Stimulated activated CD8-positive, alpha-beta memory T cell treated with anti-CD3 and anti-CD28 coated beads, Interleukin-7, amount 100 ng/mL, for 1 hour (primary cell): ENCODE measurements at places on chromosomes 7 and 10.

DNA sequence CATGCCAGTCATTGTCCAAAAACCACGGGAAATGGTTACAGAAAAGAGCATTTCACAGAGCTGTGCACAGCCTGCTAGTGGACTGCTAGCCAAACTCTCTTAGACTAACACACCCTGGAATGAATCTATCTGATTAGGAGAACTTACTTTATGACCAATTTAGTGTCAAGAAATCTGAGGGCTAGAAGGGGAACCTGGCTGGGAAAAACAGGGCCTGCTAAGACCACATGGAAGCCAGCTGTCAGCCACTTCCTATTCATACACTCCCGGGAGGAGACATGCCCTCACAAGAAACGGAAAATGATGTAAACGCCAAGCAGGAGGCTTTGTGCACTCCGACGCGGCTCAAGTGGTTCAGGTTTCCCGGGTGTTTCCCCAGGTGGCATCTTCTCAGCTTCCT lies 54.8 kb downstream of the MPP7 start:
- no peak for DNase-seq

- DNase-seq: no peak
Observed at GRCh38 chr7:116167177-116167576, 43.2 kb upstream of the TES start.

DNA sequence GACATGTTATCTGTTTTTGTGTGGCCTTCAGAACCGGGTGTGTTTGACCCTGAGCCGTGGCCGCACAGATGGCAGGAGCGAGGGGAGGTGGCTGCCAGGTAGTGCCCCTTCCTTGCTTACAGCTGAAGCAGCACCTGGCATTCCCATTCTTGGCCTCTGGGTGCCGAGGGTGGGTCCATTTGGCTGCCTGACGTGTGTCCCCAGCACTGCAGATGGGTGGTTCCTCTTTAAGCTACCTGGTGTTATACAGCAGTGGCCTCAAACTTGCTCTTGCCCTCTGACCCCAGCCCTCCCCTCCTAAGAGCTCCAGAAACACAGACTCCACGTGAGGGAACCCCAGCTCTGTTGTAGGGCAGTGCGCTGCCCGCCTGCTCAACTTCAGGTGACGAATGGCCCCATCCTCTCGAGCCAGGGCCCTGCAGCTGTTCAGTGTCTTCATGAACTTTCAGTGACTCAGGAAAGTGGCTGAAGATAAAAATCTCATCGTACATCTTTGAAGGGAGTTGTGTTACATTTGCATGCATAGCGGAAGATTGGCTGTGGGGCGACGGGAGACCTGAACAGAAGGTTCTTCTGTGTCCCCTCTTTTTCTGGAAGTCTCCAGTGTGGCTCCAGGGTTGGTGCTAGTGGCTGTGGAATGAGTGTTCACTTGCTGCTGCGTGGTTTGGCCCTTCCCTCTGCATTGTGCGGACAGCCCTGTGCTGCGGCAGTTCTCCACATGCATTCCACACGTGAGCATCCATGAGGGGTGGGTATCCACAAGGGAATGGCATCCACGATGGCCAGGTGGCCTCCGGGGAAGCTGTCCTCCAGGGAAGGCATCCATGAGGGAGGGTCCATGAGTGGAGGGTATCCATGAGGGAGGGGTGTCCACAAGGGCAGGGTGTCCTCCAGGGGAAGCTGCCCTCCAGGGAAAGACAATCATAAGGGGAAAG lies 91.6 kb downstream of the INPP5A start:
- DNase-seq: no peak

DNA sequence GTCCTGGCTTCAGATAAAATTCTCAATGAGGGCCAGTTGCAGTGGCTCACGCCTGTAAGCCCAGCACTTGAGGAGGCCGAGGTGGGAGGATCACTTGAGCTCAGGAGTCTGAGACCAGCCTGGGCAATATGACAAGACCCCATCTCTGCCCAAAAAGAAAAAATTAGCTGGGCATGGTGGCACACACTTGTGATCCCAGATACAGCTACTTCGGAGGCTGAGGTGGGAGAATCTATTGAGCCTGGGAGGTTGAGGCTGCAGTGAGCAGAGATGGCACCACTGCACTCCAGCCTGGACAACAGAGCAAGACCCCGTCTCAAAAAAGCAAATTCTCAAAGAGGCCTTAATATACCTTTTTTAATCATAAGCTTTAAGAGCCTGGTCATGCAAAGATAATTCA lies 142.9 kb downstream of the CUX1 start:
- no peak for DNase-seq

- no peak for DNase-seq
Observed at GRCh38 chr7:24922099-24922773, 57.7 kb downstream of the OSBPL3 start.

DNA sequence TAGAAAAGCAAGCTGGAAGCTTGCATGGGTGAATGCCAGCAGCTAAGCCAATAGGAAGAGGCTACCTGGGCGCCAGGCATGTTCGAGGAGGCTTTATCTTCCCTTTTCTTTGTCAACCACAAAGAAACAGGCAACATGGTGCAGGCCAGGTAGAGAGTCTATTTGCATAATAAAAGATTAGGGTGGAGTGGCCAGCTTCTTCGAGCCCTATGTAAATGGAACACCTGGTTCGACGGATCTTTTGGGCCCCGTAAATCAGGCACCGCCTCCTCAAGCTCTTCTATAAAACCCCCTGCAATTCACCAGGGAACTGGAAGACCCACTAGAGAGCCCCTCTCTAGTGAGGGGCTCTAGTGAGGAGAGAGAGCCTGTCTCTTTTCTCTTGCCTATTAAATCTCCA lies 1106.2 kb upstream of the CELF2 start:
- DNase-seq: no peak

DNA sequence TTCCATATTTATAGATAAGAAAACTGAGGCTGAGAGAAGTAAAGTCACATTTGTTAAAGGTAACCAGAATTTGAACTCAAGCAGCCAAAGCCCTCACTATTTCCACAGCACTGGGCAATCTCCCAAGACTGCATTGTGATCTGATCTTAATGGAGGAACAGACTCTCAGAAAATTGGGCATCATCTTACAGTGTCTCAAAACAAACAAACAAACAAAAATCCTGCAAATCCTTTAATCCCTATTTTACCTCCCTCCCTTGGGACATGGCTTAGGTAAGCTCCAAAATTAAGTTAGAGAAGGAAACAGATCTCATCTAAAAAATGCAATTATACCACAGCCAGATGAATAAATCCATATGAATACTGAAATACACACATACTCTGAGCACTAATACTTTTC lies 57.5 kb downstream of the FHIP2A start:
- DNase-seq: no peak

- DNase-seq: no peak
Observed at GRCh38 chr7:101924171-101924570, 106.7 kb downstream of the CUX1 start.

DNA sequence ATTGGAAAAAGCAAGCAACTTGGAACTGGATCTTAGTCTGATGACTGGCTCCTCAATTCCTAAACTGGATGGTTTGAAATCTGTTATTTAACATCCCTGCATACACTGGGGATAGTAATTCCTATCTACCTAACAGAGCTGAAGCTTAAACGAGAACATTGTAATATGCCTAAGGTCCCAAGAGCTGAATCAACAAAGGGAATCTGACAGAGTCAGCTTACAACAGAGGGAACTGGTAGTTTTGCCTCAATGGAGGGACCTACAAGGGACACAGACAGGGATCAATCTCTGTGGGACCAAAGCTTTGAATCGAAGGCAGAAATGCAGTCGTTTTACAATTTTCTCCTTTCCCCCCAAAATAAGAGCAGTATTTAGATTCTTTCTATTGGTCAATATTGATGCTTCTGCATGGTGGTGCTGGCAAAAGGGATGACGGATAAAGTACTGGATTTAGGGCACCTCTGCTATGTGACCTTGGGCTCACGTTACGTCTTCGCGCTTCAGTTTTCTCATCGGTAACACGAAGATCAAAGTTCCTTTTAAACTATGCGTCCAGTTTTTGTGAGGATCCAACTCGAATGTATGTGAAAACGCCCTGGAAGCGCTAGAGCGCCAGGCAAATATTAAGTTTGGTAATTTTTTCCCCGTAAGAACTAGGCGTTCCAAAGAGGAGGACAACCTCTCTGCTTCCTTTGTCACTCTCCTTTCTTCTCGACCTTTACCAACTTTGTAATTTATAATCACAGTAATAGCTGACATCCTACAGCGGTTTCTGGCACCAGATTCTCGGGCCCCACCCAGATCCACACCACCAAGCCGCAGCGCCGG lies 1.1 kb downstream of the ACTR1A start:
- DNase-seq: no peak

- DNase-seq: no peak
Observed at GRCh38 chr10:11023009-11023953, 5.6 kb downstream of the CELF2 start.

GRCh38 chr10:86372784-86373239 lies 6.2 kb upstream of the GRID1 start:
- DNase-seq: no peak

DNA sequence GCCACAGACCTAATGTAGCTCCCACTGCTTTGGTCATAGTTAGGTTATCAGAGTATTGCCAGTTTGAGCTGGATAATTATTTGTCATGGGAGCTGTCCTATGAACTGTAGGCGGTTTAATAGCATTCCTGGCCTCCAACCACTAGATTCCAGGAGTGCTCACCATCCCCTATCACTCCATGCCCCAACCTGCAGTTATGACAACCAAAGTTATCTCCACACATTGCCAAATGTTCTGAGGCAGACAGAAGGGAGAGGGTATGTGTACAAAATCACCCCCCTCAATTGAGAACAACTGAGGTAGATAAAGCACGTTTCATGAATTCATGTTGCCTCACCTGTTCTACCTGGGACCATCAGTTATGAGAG lies 119.0 kb upstream of the CACUL1 start:
- no peak for DNase-seq

DNA sequence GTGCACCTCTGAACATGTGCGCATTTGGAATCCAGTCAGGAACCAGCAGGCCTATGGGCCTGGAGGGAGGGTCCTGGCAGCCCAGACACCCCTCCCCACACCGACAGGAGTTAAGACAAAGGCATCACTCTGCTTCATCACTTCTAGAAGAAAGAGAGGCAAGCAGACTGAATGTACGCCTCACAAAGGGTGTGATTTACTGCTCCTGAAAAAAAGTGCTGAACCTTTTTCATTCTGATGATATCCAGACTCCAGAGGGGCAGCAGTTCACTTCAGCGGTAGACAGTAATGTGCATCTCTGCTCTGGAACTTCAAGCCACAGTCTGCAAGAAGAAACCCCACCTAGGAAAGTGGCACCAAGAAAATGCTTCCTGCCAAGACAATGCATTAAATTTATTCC lies 88.2 kb upstream of the TMEM72 start:
- no peak for DNase-seq

GRCh38 chr10:103254538-103255325 lies 9.0 kb downstream of the RPEL1 start:
- DNase-seq: no peak

GRCh38 chr7:30563326-30563942 lies 31.2 kb upstream of the GARS1 start:
- DNase-seq: no peak

DNA sequence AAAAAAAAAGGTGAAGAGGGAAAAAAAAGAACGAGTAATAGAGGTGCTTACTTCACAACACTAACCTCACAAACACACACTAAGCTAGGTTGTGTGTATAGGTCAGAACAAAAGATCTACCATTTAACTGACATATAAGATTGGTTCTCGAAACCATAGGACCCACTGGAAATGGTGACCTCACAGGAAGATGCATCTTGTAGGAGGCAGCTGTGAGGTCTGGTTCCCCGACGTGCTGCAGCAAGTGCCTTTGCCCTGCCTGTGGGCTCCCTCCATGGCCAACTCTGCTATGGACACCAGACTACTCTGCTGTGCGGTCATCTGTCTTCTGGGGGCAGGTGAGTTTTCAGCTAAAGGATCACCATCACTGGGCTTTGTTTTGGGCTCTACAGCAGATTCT lies 133.8 kb upstream of the PRSS1 start:
- no peak for DNase-seq

DNA sequence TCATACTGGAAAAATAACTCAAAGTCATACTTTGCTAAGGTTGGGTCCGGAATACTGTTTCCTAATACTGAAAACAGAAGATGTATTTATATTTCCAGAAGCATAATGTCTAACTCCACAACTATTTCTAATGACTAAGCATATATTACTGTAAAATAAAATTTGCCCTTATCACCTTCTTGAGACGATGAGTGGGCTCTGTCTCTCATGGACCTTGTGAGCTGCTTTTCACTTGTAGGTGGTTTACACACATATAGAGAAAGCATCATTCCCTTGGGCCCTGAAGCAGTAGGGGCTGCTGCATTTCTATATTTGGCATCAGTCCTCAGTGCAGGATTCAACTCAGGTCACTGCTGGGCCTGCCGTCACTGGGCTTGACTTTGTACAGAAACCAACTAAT lies 10.7 kb upstream of the FAM13C start:
- no peak for DNase-seq

DNA sequence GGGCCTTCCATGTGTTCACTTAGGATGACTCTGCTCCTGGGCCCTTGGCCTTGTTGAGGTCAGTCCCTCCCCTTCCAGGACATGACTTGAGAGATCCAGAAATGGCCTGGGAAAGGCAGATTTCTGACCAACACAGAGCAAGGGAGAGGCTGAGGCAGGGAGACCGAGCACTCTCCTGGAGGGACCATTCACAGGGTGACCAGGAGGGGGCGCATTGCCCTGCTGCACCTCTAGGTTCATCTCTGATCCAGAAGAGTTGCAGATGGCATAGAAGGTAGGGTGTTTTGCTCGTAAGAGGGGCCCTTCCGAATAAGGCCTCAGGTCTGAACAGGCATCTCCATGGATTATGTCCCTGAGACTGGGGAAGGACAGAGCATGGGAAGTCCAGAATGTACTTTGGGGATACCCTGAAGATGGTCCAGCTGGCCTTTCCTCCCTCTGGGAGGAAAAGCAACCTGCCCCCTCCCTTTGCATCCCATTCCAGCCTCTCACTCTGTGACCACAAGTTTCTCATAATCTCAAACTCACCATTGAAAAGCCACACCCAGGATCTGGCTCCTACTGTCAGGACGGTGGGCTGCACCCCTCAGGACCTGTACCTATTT lies 6.6 kb downstream of the DMBT1 start:
- DNase-seq: no peak

DNA sequence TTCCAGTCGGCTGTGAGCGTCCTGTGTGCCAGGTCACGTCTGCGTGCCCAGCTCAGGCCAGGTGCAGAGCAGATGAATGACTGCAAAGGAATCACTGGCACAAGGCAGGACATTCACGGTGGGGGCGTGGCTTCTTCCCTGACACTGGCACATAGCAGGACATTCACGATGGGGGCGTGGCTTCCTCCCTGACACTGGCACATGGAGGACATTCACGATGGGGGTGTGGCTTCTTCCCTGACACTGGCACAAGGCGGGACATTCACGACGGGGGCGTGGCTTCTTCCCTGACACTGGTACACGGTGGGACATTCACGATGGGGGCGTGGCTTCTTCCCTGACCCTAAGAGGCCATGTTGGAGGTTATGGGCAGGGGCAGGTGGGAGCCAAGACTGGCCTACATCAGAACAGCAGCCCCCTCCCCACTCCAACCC lies 64.3 kb downstream of the MYL10 start:
- no peak for DNase-seq

DNA sequence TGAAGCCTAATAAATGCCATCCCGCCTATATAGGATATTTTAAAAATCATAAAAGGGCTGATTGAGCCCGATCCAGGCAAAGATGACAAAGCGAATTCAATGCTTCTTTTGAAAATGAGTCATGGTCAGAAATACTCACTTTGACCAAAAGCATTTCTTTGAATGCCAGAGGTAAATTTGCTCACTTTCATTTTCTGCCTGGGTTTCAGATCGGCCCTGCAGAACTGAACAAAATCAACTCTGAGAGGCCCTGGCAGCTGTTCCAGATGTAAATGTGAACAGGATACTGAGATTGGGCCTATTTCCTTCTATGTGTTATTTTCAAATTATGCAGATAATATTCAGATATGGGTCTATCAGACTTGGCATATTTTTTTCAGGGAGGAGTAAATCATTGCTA lies 114.8 kb upstream of the ARID5B start:
- DNase-seq: no peak
